Activated naive CD4-positive, alpha-beta T cell (primary cell): ENCODE measurements at places on chromosomes 16 and 17.

GRCh38 chr17:57403236-57403635 is 146.9 kb downstream of the MSI2 start:
- DNase-seq, result no peak

DNA sequence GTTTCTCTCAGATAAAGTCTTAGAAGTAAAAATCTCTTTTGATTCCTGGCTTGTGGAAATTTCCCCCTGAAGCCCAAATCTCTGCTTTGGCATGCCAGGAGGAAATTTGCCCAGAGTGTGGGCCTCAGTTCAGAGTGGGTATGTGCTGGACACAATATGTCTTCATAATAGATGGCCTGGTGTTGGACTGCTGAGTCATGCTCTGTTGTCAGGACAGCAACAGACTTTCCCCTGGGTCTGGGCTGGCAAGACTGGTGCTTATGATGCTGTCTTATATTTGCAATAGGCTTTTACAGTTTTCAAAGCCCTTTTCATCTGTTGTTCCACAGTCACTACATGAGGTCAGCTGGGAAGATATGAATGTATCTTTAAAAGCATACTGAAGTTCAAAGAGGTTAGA is 57.0 kb downstream of the SHISA9 start:
- DNase-seq, result no peak

GRCh38 chr16:81582655-81583441 is 138.2 kb downstream of the CMIP start:
- no peak for DNase-seq

- DNase-seq, result no peak
Measured at GRCh38 chr17:78039581-78039980, 81.1 kb downstream of the TNRC6C start.
